HS-27A (cell line): ENCODE measurements at places on chromosomes 2 and 18.

GRCh38 chr18:9890957-9891356 is 5.2 kb downstream of the TXNDC2 start:
- DNase-seq, result no peak

DNA sequence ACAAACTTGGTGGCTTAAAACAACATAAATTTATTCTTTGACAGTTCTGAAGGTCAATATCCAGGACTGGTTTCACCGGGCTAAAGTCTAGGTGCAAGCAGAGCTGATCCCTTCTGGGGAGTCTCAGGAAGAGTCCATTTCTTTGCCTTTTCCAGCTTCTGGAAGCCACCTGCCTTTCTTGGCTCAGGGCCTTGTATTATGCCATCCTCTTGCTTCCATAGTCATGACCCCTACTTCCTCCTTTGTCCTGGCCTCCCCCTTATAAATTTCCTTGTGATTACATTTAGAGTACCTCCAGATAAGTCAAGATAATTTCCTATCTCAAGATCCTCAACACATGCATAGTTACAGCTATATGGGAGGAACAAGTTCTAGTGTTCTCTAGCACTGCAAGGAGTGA is 1089.5 kb downstream of the LRP1B start:
- DNase-seq, result no peak

DNA sequence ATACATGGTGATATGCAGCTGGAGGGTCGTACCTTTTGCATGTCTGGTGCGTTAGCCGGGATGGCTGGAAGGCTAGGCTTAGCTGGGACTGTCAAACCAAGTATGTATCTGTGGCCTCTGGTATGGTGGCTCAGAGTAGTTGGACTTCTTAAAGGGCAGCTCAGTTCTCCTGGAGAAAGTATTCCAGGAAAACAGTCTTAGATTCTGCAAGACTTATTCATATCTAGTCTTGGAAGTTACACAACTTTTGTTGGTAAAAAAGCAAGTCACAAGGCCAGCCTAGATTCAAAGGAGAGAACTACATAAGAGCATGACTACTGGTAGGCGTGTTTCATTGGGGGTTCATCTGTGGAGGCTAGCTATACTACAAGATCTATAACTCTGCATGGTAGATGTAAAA is 45.5 kb downstream of the EML4 start:
- DNase-seq, result no peak

- DNase-seq, result no peak
Observed at GRCh38 chr2:120300385-120300784, 45.6 kb upstream of the INHBB start.

DNA sequence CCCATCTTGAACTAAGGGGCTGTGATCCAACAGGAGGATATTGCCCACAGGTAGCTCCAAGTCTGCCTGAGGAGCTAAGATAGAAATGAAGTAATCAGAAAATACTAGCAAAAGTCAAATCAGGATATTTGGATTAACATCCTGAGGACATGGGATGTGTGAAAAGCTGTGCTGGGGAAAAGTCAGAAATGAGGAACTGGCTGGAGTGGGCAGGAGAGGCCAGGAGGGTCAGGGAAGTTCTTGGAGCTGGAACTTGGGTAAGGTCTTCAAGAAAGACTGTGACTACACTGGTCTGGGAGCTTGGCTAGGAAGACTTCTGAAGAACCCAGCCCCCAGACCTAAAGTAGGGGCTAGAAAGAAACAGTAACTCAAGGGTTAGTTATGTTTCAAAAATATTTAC is 250.9 kb downstream of the PRKCE start:
- no peak for DNase-seq

- DNase-seq, result no peak
Observed at GRCh38 chr2:101597347-101597944, 100.1 kb upstream of the MAP4K4 start.

GRCh38 chr2:132937629-132938028 is 267.6 kb upstream of the LYPD1 start:
- DNase-seq, result no peak

DNA sequence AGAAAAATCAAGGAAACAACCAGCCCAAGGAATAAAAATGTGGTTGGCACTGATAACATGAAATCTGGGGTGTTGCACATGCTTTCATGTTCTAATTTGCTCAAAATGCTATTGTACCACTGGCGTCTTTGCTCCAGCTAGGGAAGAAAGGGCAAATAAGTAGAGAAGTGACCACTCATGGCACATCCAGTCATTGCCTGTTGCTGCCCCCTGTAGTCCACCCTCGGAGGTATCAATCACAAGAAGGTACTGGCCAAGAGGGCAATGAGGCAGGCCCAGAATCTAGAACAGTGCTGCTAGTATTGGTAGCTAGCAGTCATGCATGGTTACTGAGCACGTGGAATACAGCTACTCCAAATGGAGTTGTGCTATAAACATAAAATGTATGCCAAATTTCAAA is 213.4 kb downstream of the CDCA7 start:
- no peak for DNase-seq

DNA sequence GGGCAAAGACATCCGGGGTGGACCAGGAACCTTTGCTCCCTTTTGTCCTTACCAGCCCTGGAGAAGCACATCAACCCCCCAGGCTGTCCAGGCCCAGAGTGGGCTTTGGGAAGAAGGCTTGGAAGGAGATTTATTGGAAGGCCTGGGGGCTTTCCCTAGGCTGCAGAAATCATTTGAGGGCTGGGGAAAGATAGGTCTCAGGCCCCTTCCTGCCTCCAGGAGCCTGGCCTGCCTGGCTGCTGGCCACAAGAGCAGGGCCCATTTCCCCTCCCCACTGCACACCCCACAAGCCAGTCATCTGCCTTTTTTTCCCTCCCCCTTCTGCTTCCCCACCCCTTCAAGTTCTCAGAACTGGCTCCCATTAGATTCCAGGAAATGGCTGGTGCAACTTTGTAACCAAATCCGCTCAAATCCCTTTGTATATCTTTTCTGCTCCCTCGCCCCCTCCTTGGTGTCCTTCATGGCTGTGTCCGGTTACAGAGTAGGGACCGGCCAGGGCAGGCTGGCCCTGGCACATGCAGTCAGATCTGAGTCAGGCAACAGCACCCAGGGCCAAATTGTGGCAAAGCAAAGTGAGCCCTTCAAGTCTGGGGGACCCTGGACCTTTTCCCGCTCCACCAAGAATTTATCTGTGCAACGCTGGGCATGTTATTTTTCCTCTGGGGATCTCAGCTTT is 20.8 kb upstream of the TNP1 start:
- no peak for DNase-seq

- no peak for DNase-seq
Observed at GRCh38 chr18:10748641-10749040, 222.8 kb downstream of the NAPG start.

DNA sequence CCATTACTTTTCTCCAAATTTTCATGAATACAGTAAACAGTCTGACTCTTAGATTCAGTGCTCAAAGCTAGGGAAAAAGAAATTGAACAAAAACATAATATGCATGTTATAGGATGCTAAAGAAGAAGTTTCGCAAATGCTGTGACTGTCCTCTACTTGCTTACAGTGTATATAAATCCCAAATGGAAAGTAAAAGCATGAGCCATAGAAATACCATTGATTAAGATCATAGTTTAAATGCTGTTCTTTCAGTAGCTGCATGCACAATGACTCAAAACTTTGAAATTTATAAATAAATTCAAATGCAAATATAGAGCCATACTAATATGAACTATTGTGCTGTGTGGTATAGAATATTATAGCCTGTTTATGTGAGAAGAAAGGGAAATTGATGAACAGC is 1113.9 kb upstream of the ACVR2A start:
- DNase-seq, result no peak

DNA sequence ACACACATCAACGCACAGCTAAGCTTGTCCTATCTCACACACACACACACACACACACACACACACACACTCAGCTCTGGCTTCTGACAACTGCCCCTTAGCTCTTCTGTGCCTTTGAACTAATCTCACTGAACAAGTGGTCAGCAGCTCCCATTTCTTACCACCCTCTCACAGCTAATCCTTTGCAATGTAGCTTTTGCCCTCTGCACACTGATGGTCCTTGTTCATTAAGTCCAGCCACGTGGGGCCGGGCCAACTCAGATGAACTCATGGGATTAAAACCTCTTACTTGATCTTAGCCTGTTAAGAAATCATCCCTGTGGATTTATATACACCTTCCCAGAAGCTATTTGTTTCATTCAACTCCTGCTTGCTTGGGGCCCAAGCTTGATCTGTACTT is 36.6 kb downstream of the DPYSL5 start:
- no peak for DNase-seq

- DNase-seq, result no peak
Observed at GRCh38 chr2:1045109-1045508, 94.5 kb downstream of the SNTG2 start.

DNA sequence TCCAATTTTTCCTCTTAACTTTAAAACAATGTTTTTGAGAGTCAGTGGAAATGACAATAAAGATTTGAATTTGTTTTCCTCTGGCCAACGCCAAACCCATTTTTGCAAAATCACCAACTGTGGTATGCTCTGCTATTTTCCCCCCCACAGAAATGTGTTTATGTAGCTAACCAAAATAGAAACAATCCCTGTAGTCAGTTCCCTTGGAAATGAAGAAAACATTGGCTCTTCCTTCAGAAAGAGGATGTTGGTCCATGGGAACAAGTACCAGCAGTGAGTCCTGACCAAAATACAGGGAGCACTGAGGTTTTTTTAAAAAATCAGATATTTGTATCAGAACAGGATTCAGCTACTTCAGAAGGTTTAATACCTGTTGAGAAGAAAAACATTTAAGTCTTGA is 65.3 kb downstream of the SLC40A1 start:
- DNase-seq, result no peak

- DNase-seq, result no peak
Observed at GRCh38 chr18:13446024-13446423, 227.5 kb downstream of the LDLRAD4 start.

DNA sequence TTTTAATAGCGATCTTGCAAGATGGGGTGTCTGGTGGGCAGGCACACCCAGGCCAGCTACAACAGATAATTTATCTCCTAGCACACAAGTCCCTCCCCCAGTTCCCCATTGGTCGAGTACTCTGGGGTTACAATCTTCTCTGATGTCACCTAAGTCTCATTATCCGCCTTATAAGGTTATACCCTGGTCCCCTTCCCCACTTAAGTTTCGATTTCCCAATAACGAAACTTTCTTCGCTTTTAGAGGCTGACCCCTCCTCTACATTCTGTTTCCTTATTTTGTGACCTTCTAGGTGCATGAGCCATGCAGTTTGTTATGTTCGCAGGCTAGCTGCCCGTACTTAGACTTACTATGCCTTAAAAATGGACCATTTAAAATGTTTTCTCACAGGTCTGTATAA is 180.1 kb downstream of the CAPN13 start:
- DNase-seq, result no peak
